ENCODE measurements at places on chromosomes 3 and 15.

DNA sequence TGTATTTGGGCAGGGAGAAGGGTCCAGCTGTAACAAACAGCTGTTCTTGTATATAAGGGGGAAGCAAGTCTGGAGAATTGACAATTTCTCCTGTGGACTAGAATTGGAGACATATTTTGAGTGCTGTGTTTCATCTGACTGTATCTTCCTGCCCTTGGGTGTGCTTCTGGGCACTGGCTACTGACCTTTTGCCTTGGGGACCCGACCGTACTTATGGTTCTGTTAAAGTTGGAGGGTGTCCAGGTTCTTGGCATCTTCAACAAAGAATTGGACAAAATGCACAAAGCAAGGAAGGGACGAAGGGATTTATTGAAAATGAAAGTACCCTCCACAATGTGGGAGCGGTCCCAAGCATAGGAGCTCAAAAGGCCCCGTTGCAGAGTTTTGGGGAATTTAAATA, 31.0 kb downstream of the MAP2K1 start:
- no peak for DNase-seq

GRCh38 chr3:127785711-127786265, 36.5 kb downstream of the MGLL start:
- no peak for DNase-seq

DNA sequence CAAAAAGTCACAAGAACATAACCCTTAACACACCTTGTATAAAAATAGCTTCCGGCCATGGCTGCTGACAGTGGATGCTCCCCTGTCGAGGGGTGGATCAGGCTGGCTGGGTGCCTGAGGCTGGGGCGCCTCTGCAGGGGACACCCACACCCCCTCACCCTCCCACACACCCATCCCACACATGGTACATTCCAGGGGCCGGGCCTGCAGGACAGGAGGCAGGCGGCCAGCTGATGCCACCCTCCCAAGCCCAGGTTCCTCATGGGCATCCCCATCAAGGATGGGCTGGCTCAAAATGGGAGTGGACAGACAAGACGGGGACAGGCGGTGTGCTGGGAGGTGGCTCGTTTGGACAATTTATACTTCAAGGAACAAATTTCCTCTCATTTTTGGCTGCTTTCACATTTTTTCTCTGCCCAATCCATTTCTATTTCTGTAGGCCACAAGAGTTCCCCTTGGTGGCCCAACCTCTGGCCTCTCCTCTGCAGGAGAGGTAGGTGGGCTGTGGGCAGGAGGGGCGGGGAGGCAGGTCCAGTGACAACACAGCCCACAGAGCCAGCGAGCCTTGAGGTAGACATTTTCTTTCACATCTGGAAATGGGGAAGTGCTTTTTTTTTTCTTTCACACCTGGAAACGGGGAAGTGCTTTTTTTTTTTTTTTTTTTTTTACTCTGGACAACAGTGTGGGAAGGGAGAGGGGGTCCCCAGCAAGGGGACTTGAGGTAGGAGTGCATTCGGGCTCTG, 23.3 kb downstream of the RNU5B-1 start:
- no peak for DNase-seq

DNA sequence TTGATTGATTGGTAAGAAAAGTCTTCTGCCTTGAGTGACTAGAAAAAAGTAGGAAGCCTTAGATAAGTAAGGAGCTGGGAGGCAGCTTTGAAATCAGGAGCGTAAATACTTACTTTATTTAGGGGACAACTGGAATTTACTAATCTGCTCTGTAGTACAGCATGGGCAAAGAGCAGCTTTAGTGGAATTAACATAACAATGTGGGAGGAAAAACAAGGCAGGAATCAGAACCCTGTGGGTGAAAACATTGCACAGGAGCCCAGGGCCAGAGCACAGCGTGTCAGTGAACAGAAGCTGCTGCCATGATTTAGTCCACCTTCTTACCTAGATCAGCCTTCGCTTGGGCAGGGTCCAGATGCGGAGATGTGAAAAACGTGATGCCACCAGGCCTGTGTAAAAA, 14.6 kb downstream of the FMN1 start:
- no peak for DNase-seq

- DNase-seq: no peak
Measured at GRCh38 chr3:87288446-87288845, 12.1 kb upstream of the POU1F1 start.

DNA sequence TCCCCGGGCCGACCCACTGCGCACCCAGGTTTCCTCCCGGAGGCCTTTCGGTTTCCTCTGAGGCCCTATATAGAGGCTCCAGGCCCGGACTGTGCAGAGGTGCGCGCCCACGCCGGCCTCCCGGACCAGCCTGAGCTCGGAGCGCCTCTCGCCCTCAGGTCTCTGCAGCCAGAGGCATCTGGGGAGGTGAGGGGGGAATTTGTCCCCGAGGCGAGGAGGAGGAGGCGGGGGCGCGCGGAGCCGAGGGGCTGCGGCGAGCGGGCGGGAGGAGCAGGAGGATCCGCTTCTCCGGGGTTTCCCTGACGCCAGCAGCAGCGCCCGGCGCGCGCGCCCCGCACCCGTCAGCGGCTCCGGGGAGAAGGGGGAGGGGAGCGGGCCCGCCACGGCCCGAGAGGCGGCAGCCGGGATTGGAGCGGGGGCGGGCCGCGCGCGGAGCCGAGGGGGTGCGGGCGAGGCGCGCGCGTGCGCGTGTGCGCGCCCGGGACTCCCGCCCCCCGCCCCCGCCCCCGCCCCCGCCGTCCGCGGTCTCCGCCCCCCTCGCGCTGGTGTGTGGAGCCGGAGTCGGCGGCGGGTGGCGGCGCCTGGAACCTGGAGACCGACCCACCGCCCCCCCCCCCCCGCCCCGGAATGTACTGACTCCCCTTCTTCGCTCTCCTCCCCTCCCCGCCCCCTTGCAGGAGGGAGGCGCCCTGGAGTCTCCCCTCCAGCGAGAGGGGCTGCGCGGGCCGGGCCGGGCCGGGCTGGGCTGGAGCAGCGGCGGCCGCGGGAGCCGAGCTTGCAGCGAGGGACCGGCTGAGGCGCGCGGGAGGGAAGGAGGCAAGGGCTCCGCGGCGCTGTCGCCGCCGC, at the start of gene NEO1:
TSS of gene NEO1 (plus strand) at position 657 of the 846 bp plus-strand sequence. CDS start 213 bp downstream, outside the sequence.
- DNase-seq: peak; percentile 43

GRCh38 chr15:39789736-39790135, 7.1 kb upstream of the FSIP1 start:
- DNase-seq: no peak

DNA sequence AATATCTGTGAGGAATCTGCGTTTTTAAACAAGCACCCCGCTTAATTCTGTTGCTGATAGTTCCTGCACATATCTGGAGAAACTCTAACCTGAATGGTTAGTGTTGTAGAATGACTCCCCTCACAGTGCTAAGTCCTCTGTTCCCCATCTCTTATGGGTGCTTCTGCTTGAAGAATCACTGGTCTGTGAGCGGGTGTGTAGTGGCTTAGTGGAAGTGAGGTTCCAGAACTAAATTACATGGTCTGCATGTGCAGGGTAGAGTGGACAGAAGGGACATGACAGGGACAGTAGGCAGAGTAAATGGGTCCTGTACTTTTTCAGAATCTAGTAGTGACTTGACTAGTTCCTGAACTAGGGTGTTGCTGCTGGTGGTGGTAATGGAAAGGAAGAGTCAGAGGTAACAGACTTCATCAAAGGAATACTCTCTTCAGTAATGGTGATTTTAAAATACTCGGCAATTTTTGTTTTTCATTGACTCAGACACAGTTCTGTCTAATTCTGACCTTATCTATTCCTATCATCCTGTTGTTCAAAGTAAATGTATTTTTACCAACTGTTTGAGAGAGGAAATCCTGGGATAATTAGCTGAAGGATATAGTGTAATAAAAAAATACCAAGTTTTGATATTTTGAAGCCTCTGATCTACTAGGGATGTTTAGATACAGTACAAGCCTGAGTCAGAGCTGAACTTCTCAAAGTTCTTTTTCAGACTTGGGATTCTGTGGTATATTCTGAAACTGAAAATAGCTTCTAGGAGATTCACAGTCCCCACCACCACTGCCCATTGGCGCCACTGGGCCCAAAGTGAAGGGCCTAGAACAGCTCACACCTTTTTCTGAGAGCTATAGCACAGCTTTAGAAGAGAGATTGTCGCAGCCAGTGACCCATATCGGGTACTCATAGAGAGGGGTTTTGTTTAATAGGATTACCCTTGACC, 55.5 kb downstream of the FNDC3B start:
- no peak for DNase-seq

GRCh38 chr3:149376718-149377407, 586 bp downstream of the TM4SF1 start:
- no peak for DNase-seq

GRCh38 chr3:195179776-195180489, 91.0 kb downstream of the XXYLT1 start:
- DNase-seq: no peak

DNA sequence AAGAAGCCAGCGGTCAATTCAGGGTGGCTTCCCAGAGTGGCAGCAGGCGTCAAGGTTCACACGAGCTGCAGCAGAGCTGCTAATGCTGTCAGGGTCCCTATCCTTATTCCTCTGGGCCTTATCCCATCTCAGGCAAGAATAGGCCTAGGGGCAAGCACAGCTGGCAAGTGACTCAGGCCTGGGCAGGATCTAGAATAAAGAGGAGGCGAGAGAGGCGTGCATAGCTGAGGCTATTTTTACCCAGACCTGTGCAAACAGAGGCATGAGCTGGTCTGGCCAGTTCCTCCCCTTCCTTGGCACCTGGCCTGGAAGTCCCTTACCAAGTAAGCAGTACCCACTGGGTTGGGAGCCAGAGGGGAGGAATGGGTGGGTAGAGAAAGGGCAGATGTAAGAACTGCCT, 12.2 kb upstream of the VIPR1 start:
- DNase-seq: no peak

Data from retinal pigment epithelial cell (primary cell).